ENCODE measurements at places on chromosomes 2 and 18. TPM values are rescaled to one million over a fixed set of nuclear protein-coding genes. Genes with fewer than 3 reads are reported as not detected.

Gene SDC1
- total RNA-seq = 0.63 TPM

Gene TCF23
- total RNA-seq = not detected

Gene SLC4A3
- total RNA-seq = not detected

Gene PTPN4
- 22.0 TPM for total RNA-seq

Gene ACMSD
- total RNA-seq = not detected
